ENCODE measurements at places on chromosomes 5 and 9. TPM values are rescaled to one million over a fixed set of nuclear protein-coding genes. Genes with fewer than 3 reads are reported as not detected.

GRCh38 chr5:89452081-89452480 lies 569.1 kb upstream of the MEF2C start:
- no peak overlapping the region for H3K4me3 ChIP-seq
- H3K4me1 ChIP-seq: no peaks in the 10 kb centered on the region
- H3K27me3 ChIP-seq: no peaks in the 10 kb centered on the region
- DNase-seq: no peak

DNA sequence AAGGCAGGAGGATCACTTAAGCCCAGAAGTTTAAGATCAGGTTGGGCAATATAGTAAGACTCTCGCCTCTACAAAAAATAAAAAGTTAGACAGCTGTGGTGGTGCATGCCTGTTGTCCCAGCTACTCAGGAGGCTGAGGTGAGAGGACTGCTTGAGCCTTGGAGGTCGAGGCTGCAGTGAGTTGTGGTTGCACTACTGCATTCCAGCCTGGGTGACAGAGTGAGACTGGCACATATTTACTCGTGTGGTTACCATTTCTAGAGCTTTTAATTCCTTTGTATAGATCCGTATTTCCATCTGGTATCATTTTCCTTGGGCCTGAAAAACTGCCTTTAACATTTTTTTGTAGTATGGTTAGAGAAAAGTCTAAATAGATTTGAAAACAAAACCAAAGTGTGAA lies 7.8 kb downstream of the IL6ST start:
- peaks cover 13% of the 10 kb centered on the region for H3K4me1 ChIP-seq
- H3K4me3 ChIP-seq: no peak overlapping the region
- no peaks in the 10 kb centered on the region for H3K36me3 ChIP-seq
- H3K27ac ChIP-seq: no peak overlapping the region
- H3K27me3 ChIP-seq: no peaks in the 10 kb centered on the region

DNA sequence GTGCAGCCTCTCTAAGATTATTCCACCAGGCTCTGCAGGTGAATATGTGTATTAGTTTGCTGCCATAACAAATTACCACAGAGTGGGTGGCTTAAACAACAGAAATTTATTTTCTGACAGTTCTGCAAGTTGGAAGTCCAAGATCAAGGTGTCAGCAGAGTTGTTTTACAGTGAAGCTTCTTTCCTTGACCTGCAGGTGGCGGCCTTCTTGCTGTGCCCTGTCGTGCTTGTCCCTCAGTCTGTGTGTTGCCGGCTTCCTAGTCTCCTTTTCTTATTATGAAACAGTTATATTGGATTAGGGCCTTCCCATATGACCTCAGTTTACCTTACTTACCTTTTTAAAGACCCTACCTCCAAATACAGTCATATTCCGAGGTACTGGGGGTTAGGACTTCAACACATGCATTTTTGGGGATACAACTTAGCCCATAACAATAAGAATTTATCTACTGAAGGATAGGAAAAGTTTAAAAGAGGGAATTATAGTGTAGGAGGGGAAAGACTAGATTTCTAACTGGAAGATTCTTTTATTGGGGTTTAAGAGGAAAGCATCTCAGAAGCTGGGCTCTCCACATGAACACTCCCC lies 97.4 kb downstream of the OSTF1 start:
- no peaks in the 10 kb centered on the region for H3K36me3 ChIP-seq
- DNase-seq: peak; percentile 42
- no peak overlapping the region for H3K27ac ChIP-seq
- H3K27me3 ChIP-seq: peaks cover 2% of the 10 kb centered on the region
- no peaks in the 10 kb centered on the region for H3K4me1 ChIP-seq

DNA sequence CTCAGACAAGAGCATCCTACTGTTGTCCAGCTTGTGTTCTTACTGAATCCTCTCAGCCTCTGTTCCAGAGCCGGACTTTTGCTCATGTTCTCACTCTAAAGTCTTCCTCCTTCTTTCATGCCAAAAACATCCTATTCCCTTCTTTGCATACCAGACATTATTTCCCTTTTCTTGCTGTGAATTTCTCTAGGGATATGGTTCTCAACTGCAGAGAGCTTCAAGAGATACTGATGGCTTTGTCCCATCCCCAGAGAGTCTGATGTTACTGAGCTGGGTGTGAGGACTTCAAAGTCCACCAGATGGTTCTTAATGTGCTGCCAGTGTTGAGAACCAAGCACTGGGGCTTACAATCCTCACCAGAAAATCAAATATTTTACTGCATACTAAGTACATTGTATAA lies 98.6 kb upstream of the FER start:
- H3K27ac ChIP-seq: no peak overlapping the region
- H3K4me3 ChIP-seq: no peak overlapping the region
- no peaks in the 10 kb centered on the region for H3K4me1 ChIP-seq
- H3K36me3 ChIP-seq: no peaks in the 10 kb centered on the region
- H3K27me3 ChIP-seq: peaks cover 6% of the 10 kb centered on the region
- DNase-seq: no peak

GRCh38 chr9:114735704-114736103 lies 53.7 kb upstream of the TEX48 start:
- H3K27me3 ChIP-seq: no peaks in the 10 kb centered on the region
- no peak for DNase-seq
- H3K4me1 ChIP-seq: no peaks in the 10 kb centered on the region
- no peak overlapping the region for H3K27ac ChIP-seq

GRCh38 chr9:137149942-137150616 lies 11.1 kb downstream of the GRIN1 start:
- DNase-seq: no peak
- H3K36me3 ChIP-seq: no peaks in the 10 kb centered on the region
- no peaks in the 10 kb centered on the region for H3K4me1 ChIP-seq
- no peak overlapping the region for H3K27ac ChIP-seq
- no peak overlapping the region for H3K4me3 ChIP-seq
- no peaks in the 10 kb centered on the region for H3K27me3 ChIP-seq

GRCh38 chr5:32482193-32482592 lies 37.7 kb upstream of the ZFR start:
- no peak overlapping the region for H3K4me3 ChIP-seq
- no peak overlapping the region for H3K27ac ChIP-seq
- H3K4me1 ChIP-seq: no peaks in the 10 kb centered on the region
- DNase-seq: no peak
- no peaks in the 10 kb centered on the region for H3K36me3 ChIP-seq

GRCh38 chr5:155342956-155343355 lies 329.4 kb downstream of the KIF4B start:
- H3K27me3 ChIP-seq: no peaks in the 10 kb centered on the region
- H3K27ac ChIP-seq: no peak overlapping the region
- no peaks in the 10 kb centered on the region for H3K36me3 ChIP-seq
- H3K4me1 ChIP-seq: no peaks in the 10 kb centered on the region
- no peak overlapping the region for H3K4me3 ChIP-seq
- DNase-seq: no peak

The RGP1 gene
- total RNA-seq: 43.3 TPM

The OR13D1 gene
- total RNA-seq: not detected

The GRIA1 gene
- total RNA-seq: not detected
